ENCODE measurements at places on chromosomes 11 and 22.

GRCh38 chr11:97850701-97851100 is 1170.0 kb upstream of the CNTN5 start:
- DNase-seq = no peak

DNA sequence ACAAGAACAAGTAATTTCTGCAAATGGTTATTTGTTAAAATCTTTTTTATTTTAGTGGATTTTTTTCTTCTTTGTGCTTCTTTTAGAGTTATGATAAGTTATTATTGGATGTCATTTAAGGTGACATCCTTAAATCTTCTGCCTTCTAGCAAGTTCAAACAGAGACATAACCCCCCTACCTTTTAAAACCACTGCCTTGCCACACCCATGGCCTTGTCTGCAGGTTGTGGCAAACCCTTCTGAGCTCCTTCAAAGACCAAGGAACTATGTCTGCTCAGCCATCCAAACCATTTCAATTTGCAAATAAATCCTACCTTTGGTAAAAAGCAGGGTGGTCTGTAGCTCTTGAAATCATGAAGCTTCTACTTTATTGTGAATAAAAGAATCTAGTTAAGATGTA is 241.6 kb downstream of the FAM76B start:
- no peak for DNase-seq

GRCh38 chr11:43797337-43797736 is 83.3 kb upstream of the ALKBH3 start:
- DNase-seq = no peak

- DNase-seq = no peak
Observed at GRCh38 chr11:41779401-41779960, 320.0 kb upstream of the LRRC4C start.

DNA sequence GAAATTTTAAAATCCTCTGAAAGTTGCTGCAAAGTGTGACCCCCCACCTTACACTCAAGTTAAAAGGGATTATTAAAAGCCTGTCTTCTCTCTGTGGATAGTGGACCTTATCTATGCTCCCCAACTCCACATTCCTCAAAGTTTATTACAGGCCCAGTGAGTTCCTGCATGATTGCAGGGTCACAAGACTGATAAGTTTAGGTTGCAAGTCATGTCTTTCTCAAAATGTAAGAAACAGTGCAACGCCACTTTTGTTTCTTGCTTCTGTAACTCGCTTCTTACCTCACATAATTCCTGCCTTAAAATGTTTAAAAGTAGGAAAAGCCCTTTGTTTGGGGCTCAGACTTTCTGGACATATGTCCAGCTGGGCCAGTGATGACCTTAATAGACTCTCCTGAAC is 38.4 kb upstream of the GLYAT start:
- no peak for DNase-seq

- DNase-seq = no peak
Observed at GRCh38 chr22:19510919-19511341, 13.3 kb downstream of the CLDN5 start.

DNA sequence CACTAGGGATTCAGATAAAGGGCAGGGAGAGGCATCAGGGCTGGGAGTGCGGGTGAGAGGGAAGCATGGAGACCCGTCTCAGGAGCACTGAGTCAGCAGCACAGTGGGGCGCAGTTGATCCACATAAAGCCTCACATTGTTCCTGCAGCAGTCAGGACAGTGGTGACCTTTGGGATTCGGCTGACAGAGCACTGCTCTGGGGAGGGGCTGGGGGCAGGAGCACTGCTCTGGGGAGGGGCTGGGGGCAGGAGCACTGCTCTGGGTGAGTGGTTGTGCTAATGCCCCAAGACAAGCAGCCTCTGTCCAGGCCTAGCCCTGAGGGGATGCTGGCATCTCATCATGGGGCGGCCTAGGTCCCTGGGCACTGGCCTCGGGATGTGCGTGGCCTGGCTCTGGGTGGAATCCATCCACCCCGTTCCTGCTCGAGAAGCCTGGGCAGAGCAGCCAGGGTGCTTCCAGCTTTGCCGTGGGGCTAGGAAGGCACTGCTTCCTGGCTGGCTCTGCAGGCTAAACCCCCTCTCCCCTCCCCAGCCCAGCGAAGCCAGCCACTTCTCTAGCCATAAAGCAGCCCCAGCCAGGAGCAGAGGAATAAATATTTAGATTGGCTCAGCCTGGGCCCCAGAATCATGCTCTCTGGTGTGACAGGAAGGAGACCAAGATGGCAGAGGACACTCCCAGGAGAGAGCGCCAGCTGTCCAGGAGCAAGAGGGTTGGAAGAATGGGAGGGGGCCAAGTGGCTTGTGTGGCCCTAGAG is 7.3 kb downstream of the OAF start:
- no peak for DNase-seq

GRCh38 chr11:112864672-112865071 is 96.5 kb upstream of the NCAM1 start:
- DNase-seq = no peak

Data from hypothalamus (tissue), 51 donors.